ENCODE measurements at places on chromosomes 11 and 22.

GRCh38 chr11:7630002-7630401, 43.3 kb downstream of the CYB5R2 start:
- no peak for DNase-seq

- DNase-seq, result no peak
Observed at GRCh38 chr11:122268601-122269130, 152.7 kb upstream of the BLID start.

DNA sequence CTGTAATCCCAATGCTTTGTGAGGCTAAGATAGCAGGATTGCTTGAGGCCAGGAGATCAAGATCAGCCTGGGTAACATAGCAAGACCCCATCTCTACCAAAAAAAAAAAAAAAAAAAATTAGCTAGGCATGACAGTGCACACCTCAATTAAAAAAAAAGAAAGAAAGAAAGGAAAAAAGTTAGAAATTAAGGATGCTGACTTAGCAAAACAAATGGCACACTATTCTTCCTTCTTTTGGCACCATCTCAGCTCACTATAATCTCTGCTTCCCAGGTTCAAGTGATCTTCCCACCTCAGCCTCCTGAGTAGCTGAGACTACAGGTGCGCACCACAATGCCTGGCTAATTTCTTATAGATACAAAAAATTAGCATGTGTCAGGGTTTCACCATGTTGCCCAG, 33.9 kb downstream of the PC start:
- no peak for DNase-seq

- DNase-seq, result no peak
Observed at GRCh38 chr11:96391698-96392307, 2.0 kb downstream of the JRKL start.

DNA sequence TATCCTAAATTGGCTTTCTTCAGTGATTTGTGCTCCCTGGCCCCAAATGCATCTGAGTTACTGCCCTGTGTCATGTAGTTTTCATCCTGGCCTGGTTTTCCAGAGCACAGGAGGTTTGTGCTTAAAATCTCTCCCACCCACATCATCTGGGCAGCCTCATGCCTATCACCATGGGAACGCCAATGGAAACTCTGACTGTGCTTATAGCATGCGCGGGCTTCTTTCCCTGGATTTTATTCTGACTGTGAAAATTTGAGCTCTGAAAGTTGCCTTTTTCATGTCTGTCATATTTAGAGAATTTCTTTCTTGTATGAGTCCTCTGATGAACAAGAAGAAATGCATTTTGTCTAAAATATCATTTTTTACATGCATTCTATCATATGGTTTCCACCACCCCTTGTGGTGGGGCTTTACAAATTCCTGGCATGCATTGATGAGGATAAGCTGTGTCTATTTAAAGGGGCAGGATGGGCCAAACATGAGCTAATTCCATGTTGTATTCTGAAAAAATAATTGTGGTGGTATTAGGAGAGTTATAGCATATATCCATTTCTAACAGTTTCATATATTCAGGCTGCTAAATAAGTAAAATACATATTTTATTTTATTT, 55.1 kb downstream of the IRAG1 start:
- no peak for DNase-seq

DNA sequence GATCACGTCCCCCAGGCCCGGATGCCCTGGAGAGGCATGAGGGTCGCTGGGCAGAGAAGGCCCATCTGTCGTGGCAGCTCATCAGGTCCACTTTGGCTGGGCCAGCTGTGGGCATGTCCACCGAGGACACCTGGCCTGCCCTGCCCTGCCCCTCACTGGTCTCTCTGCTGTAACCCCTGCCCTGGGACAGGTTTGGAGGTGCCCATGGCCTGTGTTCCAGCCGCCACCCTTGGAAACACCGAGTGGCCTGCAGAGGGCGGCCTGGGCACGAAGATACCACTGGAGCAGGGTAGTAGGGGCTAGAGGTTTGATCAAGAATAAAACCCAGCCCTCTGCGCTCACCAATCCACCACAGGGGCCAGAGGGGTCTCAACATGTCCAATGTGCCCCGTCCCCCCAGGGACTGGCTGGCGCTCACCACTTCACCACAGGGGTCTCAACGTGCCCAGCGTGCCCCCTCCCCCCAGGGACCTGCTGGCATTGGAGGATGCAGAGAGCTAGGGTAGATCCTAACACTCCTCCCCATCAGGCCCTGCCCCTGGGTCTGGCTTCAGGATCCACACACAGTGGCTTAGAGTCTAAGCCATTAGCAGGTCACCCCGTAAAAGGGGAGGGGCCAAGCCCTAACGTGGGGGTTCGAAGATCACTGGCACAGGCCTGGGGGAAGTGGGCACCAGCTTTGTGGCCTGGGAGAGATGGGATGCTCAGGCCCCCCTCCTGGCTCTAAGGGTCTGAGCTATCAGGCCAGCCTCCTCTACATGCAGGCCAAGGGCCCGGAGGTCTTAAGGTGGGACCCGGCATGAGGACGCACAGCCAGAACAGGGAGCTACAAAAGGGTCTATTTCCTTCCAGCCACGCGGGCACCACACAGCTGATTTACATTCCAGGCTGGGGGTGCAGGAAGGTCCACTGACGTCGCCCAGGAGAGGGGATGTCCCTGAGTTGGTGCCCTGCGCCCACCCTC, 1.3 kb upstream of the HDAC10 start:
- peak; percentile 42 for DNase-seq

GRCh38 chr22:26429458-26430286, 612 bp downstream of the ASPHD2 start:
- DNase-seq, result no peak

DNA sequence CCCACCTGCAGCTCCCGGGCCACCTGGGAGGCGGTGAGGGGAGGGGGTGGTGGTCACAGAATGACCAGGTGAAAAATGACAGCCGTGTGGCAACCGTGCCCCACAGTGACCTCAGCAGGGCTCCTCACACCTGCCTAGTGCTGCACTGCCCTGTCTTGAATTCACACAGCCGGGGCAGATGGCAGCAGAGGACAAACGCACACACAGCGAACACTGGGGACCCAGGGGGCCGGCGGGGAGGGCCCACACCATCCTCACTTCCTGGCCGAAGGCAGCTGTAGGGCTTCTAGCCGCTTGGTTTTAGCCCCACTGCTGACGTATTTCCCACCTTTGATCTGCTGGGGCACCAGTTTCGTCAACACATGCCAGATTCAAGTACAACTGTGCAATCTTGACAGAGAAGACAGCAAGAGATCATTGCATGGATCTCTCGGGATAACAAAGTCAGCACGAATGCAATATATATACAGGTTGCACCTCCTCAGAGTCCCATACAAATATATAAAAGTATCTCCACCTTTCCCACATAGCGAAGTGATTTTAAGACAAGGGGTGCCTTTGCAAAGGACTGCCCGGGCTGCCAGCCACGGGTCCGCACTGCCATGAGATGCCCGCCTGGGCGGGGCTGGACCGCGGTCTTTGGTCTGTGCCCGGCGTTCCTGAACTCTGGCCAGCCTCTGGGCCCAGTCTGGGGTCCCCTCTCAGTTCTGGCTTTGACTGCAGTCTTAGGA, 26.9 kb downstream of the TRMU start:
- DNase-seq, result no peak

DNA sequence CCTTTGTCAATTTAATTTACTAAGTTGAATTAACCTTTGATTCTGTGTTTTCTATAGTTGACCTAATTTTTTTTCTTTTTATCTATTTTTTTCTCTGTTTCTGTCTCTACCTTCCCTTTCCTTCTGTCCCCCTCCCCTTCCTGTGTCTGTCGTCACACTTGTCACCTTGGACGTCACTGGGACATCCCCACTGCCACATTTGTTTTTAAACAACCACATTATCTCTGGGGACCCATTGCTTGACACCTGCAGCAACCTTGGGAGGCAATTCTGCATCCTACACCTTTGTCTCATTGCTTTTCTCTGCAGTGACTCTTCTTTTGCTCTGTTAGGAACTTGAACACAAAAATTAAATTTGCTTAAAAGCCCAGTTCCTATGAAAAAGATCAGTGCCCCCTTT, 51.8 kb upstream of the TTC12 start:
- DNase-seq, result no peak

- DNase-seq, result no peak
Observed at GRCh38 chr11:31060880-31061279, 308.7 kb downstream of the DCDC1 start.

DNA sequence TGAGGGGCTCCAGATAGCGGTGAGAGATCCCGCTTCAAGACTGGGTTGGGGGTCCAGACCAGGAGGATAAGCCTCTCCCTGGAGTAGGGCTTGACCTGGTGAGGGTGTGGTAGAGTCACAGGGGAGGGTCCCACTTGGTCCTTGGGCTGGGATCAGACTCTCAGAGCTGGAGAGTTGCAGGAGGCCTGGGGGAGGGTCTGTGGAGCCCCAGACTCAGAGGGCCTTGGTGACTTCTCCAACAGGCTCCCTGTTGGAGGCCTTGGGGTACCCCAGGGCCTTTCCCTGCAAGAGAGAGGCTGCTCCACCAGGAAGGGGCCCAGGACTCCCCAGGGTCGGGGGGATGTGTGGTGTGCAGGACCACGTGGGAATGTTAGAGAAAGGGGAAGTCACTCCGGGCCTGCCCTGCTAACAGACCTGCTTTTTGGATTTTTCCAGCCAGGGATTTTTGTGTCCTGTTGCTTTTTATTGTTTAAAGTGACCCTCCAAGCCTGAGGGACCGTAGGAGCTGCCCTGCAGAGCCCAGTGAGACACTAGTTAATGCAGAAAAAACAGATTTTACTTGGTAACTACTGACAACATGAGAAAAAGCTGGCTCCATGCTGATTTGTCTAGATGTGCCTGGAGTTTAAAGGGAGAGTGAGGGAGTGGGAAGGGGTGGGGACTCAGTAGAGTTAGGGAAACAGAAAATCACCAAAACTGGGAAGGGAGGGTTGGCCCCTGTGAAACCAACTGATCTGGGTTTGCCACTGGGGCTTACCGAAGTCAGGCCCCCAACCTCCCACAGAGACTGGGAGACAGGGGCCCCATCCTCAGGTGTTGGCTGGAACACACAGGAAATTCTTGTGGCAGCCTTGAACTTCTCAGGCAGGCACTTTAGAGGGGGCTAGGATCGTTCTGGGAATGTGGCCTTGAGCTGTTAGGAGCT, 801 bp upstream of the TXNRD2 start:
- no peak for DNase-seq

DNA sequence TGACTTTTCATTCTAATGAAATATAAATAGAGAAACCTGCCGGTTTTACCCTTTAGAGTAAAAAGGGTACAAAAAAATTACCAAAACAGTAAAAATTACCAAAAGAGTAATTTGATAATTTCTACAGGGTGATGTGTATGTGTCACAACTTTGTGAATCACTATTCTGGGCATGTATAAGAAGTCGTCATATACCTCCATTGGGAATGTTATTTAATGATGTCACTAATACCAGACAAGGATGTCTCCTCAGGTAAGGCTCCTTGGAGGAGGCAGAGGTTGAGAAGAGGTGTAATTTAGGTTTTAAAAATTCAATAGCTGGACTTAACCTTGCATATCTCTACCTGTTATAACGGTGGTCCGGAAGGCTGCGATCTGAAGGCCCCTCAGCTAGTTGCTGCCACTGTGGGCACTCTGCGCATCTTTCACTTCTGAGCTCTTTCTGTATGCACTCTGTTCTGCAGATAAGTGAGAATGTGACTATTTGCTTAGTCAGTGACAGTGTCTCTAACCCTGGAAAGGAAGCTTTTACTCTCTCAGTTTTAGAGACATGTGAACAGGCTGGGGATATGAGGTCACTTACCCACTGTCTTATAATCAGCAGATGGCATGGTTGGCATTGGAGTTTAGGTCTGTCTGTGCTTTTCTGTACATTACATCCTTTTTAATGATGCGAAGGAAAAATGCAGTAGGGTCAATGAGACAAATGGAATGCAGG, 987 bp upstream of the NCR3LG1 start:
- DNase-seq, result no peak

- no peak for DNase-seq
Observed at GRCh38 chr11:96072592-96072991, 148.7 kb upstream of the MTMR2 start.

DNA sequence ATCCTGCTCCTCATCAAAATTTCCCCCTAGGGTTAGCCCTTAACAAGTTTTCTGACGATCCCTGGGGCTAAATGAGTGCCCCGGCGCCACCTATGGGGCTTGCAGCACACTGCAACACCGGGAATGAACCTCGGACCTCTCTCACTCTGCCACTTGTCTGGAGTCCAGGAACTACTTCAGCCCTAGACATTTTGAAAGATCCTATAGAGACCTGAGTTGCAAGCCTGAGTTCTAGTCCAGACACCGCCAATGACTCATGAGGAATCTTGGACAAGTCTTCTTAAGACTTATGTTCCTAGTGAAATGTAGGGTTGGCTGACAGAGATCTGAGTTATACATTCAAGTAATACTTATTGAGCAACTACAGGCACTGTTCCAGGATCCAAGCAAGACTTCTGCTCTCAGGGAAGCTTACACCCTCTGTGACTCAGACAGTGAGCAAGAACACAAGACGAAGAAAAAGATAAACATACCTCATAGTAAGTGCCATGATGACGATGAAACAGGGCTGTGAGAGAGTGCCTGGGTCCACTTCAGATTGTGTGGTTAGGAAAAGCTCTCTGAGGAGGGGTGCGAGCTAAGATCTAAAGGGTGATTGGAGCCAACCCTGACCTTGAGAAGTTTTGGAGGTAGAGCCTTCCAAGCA, 10.2 kb upstream of the STK33 start:
- no peak for DNase-seq

DNA sequence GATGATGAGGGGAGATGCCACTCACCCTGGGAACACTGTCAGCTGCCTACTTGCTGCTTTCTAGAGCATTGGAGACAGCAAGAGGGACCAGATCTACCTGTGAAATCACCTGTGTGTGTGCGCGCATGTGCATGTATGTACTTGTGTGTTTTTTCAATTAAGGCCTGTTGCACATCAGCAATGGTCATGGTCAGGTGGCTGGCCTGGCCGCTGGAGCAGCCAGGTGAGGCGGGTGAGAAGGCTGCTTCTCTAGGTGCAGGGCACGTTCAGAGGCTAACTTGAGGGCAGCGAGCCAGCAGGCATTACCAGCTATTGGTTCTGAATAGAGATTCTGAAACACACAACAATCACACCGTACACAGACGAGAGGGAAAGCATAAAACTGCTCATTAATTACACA, 65.1 kb downstream of the PARVG start:
- no peak for DNase-seq

DNA sequence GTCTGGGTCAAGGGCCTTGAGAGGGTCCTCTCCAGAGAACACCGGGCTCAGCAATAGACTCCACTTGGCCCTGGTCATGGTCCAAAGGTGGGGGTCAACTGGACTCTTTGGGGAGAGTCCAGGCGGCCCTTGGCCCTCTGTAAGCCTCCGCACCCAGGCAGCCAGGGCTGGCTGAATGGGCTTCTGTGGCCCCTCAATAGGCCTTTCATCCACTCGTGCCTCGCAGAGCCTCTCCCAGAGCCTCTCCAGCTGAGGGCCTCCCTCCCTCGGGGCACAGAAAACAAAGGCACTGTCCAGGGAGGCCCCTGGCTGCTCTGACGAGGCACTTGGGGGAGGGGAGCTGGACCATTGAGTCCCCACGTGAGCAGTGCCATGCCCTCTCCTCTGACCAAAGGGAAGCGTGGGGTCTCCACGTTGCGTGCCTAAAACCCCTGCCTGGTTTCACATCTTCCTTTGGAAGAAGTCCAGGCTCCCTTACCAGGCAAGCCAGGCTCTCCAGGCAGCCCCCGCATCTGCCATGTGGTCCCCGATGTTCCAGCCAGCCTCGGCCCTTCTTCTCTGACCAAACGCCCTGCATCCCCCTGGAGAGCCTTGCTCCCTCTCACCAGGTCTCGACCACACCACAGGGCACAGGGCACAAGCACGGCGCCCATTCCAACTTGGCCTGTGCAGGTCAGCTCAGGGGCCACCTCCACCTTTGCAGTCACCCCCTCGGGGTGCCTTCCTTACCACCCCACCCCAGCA, 15.5 kb downstream of the KIAA0930 start:
- no peak for DNase-seq

- no peak for DNase-seq
Observed at GRCh38 chr11:44742508-44743246, 15.9 kb downstream of the TSPAN18 start.

GRCh38 chr11:11521306-11522002, 100.4 kb downstream of the GALNT18 start:
- DNase-seq, result no peak

All from effector memory CD4-positive, alpha-beta T cell (primary cell).